ENCODE measurements at places on chromosomes 2 and 18. TPM values are rescaled to one million over a fixed set of nuclear protein-coding genes. Genes with fewer than 3 reads are reported as not detected.

Gene SIX2
- polyA plus RNA-seq = 24.5 TPM

DNA sequence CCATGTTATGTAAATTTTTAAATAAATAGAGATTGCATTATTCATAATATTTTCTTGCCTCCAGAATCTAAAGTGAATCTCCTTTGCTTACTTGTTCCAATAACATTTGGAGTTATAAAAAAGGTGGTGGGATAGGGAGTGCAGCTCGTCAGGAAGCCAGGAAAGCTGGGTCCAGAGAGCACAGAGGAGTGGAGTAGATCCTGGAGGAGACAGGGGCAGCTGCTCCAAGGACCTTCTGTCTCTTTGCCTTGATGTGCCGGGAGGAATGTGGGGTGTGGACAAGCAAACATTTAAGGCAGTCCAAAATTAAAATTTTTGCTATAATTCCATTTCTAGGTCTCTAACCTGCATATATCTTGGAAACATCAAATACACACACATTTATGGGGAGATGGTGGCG is 29.3 kb downstream of the HAUS1 start:
- DNase-seq = no peak

Gene EPHA4
- polyA plus RNA-seq = 51.1 TPM

DNA sequence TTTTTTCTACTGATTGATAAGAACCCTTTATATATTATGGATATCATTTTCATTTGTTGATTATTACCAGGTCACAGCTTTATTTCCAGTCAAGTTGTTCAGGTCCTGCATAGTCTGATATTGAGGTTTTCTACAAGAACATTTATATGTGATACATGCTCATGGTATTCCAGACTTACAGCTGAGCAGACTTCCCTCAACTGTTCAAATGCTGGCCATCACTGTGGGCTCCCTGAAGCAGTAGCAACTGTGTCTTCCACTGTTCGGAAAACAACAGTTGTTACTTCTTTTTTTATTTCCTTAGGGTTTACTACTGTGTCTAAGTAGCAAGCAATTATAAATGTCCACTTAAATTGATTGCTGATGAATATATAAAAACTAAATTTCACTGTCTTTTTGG is 79.5 kb downstream of the DGKD start:
- no peak for DNase-seq

- DNase-seq = no peak
These were observed 22.2 kb upstream of the TTC39C start for GRCh38 chr18:23992089-23992940.

Gene CKAP2L
- 13.9 TPM for polyA plus RNA-seq

DNA sequence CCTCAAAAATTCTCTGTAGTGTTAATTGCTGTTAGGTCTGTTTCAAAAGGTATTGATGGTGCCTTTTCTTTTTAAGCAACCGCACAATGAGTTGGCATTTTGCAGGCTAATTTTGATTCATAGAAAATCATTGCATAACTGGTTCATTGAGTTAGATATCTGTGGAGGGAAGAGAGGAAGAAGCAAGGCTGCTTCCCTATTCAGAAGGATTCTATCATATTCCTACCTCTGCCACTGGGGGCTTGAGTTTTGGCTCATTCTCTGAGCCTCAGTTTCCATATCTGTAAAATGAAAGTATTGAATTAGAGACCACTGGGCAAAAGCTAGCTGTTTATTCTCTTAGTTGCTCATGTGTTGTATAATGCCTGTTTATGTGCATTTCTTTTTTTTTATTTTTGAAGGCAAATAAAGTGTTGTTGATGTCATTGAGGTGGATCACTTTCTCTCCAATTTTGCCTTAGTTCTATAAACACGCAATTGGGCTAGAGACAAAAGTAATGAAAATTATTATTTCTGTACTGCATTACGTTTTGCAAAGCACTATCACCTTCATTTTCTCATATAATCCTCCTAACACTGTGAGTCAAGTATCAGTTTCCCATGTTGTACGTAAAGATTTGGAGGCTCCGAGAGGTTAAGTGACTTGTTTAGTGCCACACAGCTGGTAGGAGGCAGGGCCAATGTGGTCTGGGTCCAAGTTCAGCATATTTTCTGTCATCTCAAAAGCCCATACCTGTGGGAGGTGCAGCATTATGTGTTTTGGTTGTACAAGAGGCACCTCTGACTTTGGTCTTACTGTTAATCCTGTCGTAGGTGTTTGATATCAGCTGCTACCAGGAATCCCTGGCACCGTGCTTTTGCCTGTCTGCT is 5.9 kb downstream of the TRIB2 start:
- DNase-seq = no peak

Gene UGT1A3
- polyA plus RNA-seq = not detected

GRCh38 chr2:207901829-207902228 is 123.5 kb downstream of the PLEKHM3 start:
- no peak for DNase-seq

Data from right renal pelvis (tissue), 4 donors.